AG04449 (cell line): ENCODE measurements at places on chromosomes 11 and 22.

GRCh38 chr22:17772249-17772957 lies 1.9 kb downstream of the BID start:
- DNase-seq: no peak

DNA sequence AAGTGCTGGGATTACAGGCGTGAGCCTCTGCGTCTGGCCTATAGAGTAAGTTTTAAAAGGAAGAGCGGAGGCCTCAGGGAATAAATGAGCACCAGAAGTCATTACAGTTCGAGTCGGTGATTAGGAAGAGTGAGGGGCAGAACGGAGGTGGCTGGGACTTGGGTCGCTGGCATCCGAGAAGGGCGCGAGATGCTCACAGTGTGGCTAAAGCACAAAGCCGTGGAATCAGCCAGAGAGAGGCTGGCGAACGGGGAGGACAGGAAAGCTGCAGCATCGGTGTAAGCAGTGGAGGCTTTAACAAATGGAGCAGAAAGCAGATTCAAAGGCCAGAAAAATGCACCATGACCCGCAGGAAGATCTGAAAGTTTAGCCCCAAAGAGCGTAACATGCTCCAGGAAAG lies 2.7 kb upstream of the KRTAP5-4 start:
- DNase-seq: no peak

- peak; percentile 73 for DNase-seq
Measured at GRCh38 chr11:130847517-130847916, 68.8 kb downstream of the SNX19 start.

- no peak for DNase-seq
Measured at GRCh38 chr11:877565-877964, 33.0 kb downstream of the CHID1 start.

DNA sequence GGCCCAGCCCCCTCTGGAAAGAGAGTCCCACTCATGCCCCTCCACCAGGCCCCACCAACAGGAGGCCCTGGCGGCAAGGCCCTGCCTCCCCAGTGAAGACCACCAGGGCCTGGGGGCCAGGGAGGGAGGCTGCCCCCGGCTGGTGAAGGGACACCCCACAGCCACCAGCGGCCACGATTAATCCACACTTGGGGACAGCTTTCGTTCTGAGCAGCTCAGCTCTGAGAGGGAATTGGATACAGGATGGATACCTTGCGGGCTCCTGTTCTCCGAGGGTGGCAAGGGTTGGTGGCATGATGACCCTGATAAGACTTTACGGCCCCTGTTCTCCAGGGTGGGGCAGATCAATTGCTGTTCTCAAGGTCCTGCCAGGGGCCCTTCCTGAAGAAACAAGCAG lies 6.9 kb upstream of the NLRP6 start:
- no peak for DNase-seq

- DNase-seq: no peak
Measured at GRCh38 chr11:36631774-36632173, 33.7 kb upstream of the RAG2 start.

- no peak for DNase-seq
Measured at GRCh38 chr11:117814766-117815261, 9.7 kb downstream of the FXYD2 start.

- DNase-seq: no peak
Measured at GRCh38 chr22:49962012-49962750, 1.6 kb downstream of the PIM3 start.

GRCh38 chr22:24905909-24906308 lies 40.6 kb downstream of the LHFPL7 start:
- no peak for DNase-seq

DNA sequence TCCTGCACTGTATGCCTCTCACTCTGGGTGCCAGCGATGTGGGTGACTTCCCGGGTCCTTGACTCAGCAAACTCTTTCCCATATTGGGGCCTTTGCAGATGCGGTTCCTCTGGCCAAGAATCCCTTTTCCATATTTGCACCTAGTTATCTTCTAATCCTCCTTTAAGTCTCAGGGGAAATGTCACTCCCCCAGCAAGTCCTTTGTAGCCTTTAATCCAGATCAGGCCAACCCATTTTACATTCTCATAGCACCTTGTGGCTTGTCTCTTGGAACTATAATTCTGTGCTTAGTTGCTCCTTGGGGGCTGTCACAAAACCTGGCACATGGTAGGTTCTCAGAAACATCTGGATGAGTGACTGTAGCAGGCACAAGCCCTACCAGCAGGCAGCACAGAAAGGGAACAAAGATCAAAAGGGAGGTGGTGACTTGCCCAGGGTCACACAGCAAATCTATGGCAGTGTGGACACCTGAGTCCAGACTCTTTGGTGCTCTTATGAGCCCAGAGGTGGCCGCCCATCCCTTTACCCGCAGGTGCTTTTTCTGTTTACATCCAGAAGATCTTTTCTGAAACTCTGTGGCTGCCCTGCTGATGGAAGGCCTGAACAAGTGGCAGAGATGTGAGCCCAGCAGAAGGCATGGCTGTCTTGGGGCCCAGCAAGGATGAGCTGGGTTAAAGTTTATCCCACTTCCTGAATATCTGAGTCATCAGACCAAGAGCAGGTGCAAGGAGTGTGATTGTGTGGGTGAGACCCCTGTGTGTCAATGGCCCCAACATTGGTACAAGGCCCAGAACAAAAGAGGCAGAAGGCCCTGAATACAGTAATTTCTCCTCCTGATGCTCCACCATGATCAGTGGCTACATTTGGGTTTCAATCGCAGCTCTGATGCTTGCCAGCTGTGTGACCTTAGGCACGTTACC lies 78.6 kb upstream of the GRK3 start:
- DNase-seq: no peak

- no peak for DNase-seq
Measured at GRCh38 chr11:4195909-4196308, 101.3 kb downstream of the RRM1 start.

- no peak for DNase-seq
Measured at GRCh38 chr22:35307892-35308291, 8.2 kb downstream of the TOM1 start.
